Fibroblast of skin of right quadriceps (primary cell): ENCODE measurements at places on chromosomes 5 and 9.
A peak's percentile ranks its signal among the peaks of the same experiment; 100 is the strongest.

DNA sequence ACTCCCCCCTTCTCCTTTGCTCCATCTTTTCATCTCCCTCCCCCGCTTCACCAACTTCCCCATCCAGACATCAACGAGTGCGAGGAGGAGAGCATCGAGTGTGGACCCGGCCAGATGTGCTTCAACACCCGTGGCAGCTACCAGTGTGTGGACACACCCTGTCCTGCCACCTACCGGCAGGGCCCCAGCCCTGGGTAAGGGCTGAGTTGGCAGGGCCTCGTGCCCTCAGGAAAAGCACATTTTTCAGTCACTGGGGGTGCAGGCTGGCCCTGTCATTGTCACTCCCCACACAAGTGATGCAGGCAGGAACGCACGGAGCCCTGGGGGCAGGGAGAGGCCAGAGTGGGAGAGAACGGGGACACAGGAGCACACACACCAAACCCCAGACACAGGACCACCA is 12.4 kb upstream of the ASS1 start:
- DNase-seq, result no peak

GRCh38 chr9:84916769-84917168 is 247.2 kb downstream of the NTRK2 start:
- DNase-seq, result no peak

DNA sequence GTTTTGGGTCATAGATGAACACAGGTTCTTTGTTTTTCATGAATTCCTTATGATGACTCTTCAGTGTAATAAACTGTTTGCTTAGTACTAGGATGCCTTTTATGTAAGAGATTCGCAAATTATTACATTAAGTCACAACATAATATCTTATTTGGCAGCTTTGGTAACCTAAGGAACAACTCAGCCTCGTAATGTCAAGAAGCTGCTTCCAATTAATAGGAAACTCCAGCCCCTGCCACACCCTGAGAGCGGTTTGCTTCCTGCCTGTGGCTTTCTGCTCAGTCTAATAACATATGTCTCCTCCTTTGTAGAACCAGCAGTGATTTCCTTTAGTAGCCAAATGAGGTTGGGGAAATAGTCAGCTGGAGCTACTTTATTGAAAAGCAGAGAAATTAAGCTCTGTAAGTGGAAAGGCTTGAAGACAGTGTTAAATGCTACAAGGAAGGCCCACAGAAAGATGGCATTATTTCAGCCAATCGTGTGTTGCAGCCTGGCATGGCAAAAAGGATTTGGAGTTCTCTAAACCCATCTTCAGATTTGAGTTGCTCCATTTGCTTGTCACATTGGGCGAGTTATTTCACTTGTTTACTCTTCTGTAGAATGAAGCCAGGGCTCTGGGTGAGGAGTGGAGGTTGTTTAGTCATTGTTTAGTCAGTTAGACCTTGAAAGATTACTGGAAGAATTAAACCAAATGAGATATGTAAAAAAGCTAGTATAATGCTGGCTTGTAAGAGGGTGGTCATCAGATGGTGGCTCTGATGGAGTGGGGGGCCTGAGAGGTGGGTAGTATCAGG is 54.1 kb downstream of the MTAP start:
- peak; percentile 60 for DNase-seq

DNA sequence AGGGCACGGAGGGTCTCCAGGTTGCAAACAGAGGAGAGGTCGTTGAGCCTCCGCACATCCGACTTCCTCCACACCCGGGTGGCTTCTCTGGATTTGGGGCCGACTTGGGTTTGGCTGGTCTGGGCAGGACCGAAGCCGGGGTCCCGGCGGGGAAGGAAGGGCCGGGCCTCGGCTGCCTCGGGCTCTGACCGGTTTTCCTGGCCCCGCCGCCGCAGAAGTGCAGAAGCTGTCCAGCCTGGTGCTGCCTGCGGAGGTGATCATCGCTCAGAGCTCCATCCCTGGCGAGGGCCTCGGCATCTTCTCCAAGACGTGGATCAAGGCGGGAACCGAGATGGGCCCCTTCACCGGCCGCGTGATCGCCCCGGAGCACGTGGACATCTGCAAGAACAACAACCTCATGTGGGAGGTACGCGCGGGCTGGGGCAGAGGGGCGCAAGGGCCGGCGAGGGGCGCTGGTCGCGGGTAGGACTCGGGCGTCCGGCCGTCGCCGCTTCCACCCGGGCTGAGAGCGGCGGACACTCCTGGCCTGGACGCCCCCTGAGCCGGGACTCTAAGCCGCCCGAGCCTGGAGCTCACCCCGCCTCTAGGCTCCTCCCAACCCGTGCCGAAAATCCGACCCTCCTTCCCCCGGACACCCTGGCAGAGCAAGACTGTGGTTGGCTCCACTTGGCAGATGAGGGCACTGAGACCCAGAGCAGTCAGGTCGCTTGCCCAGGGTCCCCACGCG is 2.2 kb downstream of the PRDM12 start:
- DNase-seq, result no peak

GRCh38 chr5:42595597-42595996 is 161.0 kb upstream of the CCDC152 start:
- no peak for DNase-seq
